Hepatic stellate cell (primary cell): ENCODE measurements at places on chromosomes 5 and 9.
A peak's percentile ranks its signal among the peaks of the same experiment; 100 is the strongest.

- DNase-seq, result no peak
Observed at GRCh38 chr5:11909471-11909870, 5.2 kb upstream of the CTNND2 start.

DNA sequence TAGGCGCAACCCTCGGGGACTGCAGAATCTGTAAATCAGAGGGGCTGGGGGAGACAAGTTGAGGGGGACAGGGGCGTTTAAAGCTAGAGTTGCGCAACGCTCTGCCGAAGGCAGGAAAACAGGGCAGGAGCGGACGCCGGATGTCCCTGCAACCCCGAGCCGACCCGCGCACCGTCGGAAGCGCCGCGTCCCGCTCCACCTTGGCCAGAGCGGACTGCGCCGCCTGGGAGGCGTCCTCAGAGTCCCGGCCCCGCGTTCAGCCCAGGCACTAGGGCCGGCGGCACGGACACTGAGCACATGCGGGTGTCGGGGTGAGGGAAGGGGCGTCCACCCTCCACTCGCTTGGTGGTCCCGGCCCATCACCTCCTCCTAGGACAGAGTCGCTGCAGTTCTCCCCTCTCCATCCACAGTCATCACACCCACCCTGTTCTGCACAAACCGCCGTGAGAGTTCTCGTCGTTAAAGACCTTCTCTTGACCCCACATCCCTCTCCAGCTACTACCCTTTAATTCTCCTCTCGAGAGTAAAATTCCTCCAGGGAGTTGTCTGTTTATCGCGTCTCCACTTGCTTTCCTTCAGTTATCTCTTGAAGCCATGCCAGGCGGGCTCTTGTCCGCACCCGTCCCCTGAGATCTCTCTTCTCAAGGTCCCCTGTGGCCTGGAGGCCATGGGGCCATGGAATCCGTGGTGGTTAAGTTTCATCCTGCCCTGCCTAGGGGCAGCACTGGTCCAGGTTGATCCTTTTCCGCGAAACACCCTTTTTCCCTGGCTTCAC lies 796 bp upstream of the PDLIM7 start:
- DNase-seq, result no peak

DNA sequence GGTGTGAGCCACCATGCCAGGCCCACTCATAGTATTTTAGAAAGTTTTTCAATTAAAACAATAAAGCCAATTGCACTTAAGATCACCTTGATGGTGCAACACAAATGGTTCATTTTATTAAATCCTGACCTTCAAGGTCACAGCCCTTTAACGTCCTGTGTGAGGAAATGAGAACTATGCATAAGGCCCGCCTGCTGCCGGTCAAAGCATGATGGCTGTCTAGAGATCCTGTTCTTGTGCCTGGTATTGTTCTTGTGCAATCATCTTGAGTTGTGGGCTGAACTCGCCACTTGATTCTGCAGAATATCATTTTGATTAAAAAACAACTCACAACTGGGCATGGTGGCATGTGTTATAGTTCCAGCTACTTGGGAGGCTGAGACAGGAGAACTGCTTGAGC lies 43.6 kb upstream of the FBXW11 start:
- no peak for DNase-seq

DNA sequence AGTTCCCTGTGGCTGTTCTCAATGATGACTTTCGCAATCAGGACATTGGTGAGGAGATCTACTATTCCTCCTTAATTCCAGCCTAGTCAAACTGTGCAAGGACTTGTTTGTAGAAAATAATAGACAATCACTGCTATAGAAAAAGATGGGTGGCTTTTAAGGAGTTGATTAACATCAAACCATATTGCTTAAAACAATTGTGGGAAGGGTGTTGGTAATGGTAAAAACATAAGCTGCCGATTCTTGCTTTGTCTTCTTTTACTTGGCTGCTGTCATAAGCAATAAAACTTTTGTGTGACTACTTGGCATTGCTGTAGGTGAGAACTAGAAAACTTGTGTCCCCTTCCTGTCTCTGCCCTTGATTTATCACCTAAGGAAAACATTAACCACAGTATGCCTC lies 561.2 kb upstream of the SEMA6A start:
- DNase-seq, result no peak

- peak; percentile 50 for DNase-seq
Observed at GRCh38 chr5:34534523-34535103, 121.5 kb upstream of the RAI14 start.

DNA sequence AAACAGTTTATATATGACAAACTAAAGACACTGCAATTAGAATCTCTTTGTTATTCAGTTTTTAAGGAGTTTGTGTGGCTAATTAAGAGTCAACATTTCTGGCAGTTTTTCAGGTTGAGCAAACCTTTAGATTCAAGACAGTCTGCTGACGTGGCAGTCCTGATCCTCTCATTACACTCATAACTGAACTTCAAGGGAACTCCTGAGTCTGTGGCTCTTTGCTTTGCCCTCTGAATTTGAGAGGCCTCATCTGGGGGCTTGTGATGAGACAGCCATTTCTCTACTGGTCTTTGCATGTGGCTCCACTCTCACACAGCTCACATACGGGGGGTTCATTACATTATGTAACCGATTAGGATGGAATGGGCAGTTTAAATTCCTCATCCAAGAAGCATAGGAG lies 182.9 kb upstream of the MEF2C start:
- no peak for DNase-seq

DNA sequence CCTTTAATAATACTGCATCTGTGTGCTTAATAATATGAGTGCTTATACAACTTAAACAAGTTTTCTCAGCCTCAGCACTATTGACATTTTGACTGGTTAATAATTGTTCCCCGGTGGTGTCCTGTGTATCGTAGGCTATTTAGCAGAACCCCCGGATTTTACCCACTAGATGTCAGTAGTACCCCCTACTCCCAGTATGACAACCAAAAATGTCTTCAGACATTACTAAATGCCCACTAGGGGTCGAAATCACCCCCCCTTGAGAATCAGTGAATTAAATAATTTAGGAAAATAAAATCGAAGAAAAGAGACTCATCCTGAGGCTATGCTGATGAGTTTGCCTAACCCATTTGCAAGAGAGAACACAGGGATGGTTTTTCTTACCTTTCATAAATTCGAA lies 166.3 kb downstream of the ATP10B start:
- DNase-seq, result no peak

- no peak for DNase-seq
Observed at GRCh38 chr9:105391288-105391687, 56.5 kb upstream of the FSD1L start.

DNA sequence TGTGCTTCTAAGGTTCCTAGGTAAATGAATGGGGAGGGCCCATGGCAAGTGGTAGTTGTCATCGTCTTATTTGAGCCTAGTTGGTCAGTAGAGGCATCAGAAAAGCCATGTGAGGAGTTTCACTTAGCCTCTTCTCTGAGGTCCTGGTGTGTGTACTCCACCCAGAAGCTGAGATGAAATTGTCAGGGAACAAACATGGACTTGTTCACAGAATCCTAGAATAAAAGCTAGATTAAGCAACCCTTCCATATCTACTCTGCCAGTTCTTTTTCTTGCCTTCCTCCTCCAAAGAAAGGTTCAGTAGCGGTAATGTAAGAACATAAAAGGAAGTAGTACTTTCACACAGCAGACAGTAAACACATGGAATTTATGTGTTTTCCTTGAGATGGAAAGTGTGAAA lies 70.4 kb downstream of the ARHGAP26 start:
- no peak for DNase-seq

DNA sequence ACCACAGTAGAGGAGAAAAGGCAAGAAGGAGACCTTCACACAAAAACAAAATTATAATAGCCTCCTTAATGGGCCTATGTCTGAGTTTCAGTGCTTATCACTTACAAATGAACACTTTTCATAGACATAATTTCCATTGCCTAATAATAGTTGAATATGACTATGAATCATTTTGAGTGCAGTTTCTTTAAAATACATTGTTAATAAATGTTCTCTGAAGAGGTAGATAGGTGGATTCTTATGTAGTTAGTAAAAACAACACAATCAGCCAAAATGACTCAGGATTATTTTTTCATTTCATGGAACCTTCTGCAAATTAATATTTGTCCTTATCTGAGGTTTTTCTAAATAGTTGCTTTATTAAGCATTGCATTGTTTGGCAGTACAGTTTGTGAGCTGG lies 45.6 kb downstream of the DAPK1 start:
- no peak for DNase-seq

DNA sequence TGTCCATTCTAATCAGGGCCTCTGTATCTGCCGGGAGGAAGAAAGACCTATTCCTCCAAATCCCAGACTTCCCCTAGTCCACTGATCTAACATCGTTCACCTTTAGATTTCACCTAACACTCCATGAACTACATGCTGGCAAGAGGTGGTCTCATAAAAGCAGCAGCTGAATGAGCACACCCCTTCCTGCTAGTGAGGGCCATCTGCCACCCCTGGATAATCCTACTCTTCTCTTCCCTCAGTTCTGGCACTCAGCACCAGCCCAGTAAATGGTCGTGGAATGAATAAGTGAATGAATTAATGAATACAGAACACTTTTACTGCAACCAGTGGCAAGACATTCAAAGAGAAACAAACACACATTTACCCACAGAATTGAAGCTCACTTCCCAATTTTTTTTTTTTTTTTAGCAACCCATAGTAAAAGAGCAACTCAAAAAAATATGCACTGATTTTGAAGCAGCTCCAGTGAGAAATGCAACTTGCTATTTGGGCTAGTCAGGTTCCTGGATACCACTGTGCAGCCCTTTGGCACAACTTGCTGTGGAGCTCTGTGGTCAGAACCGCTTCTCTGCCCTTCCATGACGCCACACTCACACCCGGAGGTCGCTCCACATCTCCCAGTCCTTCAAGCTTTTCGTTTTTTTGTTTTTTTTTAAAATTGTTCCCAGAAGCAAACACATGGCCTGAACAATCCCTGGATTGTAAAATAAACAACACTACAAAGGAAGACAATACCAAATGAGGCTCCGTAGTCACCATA lies 6.2 kb downstream of the RNF183 start:
- DNase-seq, result no peak

DNA sequence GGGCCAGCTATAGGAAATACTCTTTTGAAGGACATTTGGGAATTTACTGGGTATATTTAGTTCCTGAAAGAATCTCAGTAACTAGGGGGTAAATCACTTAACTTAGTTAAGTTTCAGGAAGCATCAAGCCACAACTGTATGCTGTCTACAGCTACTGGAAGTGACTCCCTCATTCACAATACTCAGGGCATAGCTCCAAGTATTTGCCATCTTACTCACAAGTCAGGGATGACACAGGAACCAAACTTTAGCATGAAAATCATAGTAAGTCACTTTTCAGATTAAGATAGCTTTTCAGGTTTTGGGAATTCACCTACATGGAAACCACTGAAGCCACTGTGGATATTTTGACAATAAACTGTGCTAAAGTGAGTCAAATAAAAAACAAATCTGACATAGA lies 242.4 kb upstream of the ATP10B start:
- no peak for DNase-seq

- DNase-seq, result no peak
Observed at GRCh38 chr5:152606776-152607364, 201.8 kb upstream of the NMUR2 start.

DNA sequence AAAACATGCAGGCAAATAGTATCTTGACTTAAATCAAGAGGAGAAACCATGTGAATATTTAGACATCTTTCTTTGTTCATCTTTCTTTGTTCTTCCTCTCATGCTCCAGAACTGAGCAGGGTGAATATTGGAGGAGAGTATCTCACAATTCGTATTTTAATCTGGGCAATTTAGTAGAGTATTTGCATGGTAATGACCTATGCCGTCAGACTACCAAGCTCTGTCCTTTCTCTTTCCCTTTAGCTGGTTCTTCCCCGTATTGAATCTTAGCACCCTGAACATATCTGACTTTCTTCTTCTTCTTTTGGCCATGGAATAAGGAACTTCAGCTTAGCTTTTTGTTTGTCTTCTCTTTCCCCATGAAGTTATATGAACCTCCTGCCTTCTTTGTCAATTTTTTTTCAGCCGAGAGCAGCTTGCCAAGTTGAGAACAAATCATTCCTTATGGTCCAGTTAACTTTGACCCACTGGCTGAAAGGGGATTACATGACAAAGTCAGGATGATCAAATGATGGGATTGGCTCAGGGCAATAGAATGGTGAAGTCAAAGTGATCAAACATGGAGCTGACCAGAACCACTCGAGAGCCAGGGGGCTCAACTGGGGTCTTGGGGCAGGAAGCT lies 95.8 kb downstream of the DAPK1 start:
- DNase-seq, result no peak

DNA sequence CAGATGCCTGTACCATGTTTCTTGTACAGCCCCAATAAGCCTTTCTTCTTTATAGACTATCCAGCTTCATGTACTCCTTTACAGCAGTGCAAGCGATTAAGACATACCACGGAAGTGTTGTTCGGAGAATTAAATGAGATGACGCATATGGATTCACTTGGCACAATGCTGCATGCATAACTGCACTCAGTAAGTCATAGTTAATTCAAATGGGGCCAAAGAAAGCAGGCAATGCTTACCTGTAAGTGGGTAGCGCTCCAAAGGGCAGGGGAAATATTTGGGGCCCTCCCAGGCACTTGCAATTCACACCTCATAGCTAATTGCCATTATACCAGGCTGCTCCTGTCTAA lies 7.7 kb upstream of the ADRA1B start:
- no peak for DNase-seq

DNA sequence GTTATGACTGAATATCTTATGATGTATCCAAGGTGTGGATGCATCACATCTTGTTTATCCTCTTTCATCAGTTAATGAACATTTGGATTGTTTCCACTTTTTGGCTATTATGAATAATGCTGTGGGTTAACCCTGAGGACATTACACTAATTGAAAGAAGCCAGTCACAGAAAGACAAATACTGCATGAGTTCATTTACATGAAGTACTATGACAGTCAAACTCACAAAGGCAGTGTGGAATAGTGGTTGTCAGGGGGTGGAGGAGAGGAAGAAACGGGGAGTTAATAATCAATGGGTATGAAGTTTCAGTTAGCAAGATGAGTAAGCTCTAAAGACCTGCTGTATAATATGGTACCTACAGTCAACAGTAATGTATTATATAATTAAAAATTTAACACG lies 409.4 kb upstream of the CTNND2 start:
- no peak for DNase-seq

- no peak for DNase-seq
Observed at GRCh38 chr9:97993000-97993399, 9.9 kb downstream of the ANP32B start.

DNA sequence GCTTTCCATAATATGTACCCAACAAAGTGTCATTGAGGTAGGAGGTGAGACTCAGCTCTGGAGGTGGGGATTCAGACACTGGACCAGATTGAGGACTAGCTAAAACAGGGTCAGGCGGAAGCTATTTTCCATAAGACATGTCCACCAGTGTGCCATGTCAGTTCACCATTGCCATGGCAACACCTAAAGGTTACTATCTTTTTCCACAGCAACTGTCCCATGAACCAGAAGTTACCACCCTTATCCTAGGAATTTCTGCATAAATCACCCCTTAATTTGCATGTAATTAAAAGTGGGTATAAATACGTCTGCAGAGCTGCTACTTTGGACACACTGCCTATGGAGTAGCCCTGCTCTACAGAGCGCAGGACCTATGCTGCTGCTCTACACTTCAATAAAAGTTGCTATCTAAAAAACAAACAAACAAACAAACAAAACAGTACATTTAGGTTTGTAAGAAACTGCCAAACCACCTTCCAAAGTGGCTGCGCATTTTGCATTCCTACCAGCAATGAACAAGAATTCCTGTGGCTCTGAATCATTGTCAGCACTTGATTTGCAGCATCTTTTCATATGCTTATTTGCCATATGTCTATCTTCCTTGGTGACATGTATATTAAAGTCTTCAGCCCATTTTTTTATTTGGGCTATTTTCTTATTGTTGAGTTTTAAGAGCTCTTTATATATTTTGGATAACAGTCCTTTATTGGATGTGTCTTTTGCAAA lies 18.0 kb upstream of the TRIM32 start:
- DNase-seq, result no peak
